ENCODE measurements at places on chromosomes 12 and 14. TPM values are rescaled to one million over a fixed set of nuclear protein-coding genes. Genes with fewer than 3 reads are reported as not detected.
A peak's percentile ranks its signal among the peaks of the same experiment; 100 is the strongest.

TGM1 gene
- 5.2 TPM for total RNA-seq

- no peaks in the 10 kb centered on the region for H3K36me3 ChIP-seq
- no peaks in the 10 kb centered on the region for H3K4me1 ChIP-seq
- no peak for DNase-seq
- H3K27ac ChIP-seq: no peak overlapping the region
These were observed 31.9 kb upstream of the IFNG-AS1 start for GRCh38 chr12:67957383-67957782.

DNA sequence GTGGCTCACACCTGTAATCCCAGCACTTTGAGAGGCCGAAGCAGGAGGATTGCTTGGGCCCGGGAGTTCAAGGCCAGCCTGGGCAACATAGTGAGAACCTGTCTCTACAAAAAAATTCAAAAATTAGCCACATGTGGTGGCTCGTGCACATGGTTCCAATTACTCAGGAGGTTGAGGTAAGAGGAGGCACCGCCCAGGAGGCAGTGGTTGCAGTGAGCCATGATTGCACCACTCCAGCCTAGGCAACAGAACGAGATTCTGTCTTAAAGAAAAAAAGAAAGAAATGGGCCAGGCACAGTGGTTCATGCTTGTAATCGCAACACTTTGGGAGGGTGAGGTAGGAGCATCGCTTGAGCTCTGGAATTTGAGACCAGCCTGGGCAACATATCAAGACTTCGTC lies 33.5 kb downstream of the MAP1LC3B2 start:
- H3K36me3 ChIP-seq: no peaks in the 10 kb centered on the region
- peaks cover 14% of the 10 kb centered on the region for H3K4me1 ChIP-seq
- no peak overlapping the region for H3K4me3 ChIP-seq
- no peaks in the 10 kb centered on the region for H3K27me3 ChIP-seq
- no peak overlapping the region for H3K27ac ChIP-seq

PPP1R1A gene
- total RNA-seq: 13.1 TPM

- no peak overlapping the region for H3K27ac ChIP-seq
- peaks cover 13% of the 10 kb centered on the region for H3K4me1 ChIP-seq
- H3K36me3 ChIP-seq: peaks cover 69% of the 10 kb centered on the region
- no peak for DNase-seq
- H3K4me3 ChIP-seq: no peak overlapping the region
These were observed 5.4 kb downstream of the MAGOHB start for GRCh38 chr12:10607885-10608458.

DNA sequence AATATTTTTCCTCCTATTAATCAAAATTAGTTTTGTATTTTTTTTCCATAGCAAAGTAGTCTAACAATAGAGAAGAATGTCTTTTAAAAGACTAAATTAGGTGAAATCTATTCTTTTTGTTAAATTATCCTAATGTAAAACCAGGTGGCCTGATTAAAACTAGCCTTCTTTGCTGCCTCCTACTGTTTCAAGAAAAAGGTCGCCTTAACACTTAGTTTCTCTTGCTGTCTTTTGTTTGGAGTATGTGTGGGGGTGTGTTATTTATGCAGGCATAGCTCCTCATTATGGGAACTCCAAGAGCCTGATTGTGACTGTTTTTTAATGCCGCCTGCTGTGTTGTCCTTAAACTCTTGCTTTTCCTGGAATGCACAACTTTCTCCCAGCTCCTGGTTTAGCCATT lies 855.3 kb downstream of the DIO2 start:
- H3K27me3 ChIP-seq: no peaks in the 10 kb centered on the region
- no peak overlapping the region for H3K4me3 ChIP-seq
- no peak for DNase-seq
- peak overlapping the region; percentile 5 for H3K27ac ChIP-seq

DNA sequence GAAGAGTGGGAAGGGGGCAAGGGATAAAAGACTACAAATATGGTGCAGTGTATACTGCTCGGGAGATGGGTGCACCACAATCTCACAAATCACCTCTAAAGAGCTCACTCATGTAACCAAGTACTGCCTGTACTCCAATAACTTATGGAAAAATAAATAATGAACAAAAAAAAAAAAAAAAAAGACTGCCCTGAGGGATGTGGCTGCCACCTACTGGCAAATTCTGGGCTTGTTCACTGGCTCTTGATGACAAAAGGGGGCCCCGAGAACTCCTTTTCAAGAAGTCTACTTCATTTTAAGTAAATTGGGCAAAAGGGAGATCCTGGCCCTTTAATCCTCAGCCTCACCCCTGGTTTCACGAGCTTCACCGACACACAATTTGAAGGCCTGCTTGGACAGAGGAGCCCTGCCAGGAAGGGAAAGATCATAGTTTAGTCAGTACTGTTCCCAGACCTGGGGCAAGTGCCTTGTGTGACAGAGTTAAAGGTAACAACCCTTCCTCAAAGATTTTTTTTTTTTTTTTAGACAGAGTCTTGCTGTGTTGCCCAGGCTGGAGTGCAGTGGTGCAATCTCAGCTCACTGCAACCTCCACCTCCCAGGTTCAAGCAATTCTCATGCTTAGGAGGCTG lies 26.1 kb upstream of the STAC3 start:
- H3K4me3 ChIP-seq: no peak overlapping the region
- H3K27ac ChIP-seq: no peak overlapping the region
- H3K36me3 ChIP-seq: peaks cover 11% of the 10 kb centered on the region
- DNase-seq: peak; percentile 46

GRCh38 chr12:1864456-1864855 lies 44.1 kb downstream of the LRTM2 start:
- H3K4me1 ChIP-seq: peaks cover 2% of the 10 kb centered on the region
- H3K4me3 ChIP-seq: no peak overlapping the region
- no peaks in the 10 kb centered on the region for H3K27me3 ChIP-seq
- no peak overlapping the region for H3K27ac ChIP-seq

DNA sequence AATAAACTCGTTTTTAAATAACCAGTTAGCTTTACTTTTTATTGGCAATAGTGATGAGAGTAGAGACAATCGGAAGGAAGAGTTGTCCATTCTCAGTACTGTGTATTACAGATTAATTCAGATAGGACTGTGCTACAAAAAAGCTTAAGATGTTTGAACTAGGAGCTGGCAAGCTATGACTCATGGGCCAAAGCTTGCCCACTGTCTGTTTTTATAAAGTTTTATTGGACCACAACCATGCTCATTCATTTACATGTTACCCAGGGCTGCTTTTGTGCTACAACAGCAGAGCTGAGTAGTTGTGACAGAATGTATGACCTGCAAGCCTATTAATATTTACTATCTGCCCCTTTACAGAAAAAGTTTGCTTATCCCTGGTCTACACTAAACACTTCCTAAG lies 19.4 kb downstream of the GNS start:
- H3K4me1 ChIP-seq: no peaks in the 10 kb centered on the region
- peaks cover 74% of the 10 kb centered on the region for H3K36me3 ChIP-seq
- no peak overlapping the region for H3K27ac ChIP-seq
- DNase-seq: no peak
- H3K27me3 ChIP-seq: no peaks in the 10 kb centered on the region

KRT78 gene
- not detected for total RNA-seq

CHGA gene
- 17.2 TPM for total RNA-seq

- H3K27ac ChIP-seq: no peak overlapping the region
- DNase-seq: peak; percentile 38
- peaks cover 50% of the 10 kb centered on the region for H3K4me1 ChIP-seq
- H3K27me3 ChIP-seq: peaks cover 37% of the 10 kb centered on the region
- no peaks in the 10 kb centered on the region for H3K36me3 ChIP-seq
- no peak overlapping the region for H3K4me3 ChIP-seq
These were observed 47.1 kb downstream of the TBX3 start for GRCh38 chr12:114636723-114637480.

- H3K4me1 ChIP-seq: peaks cover 12% of the 10 kb centered on the region
- no peaks in the 10 kb centered on the region for H3K27me3 ChIP-seq
- H3K36me3 ChIP-seq: no peaks in the 10 kb centered on the region
- no peak overlapping the region for H3K4me3 ChIP-seq
These were observed 548.6 kb upstream of the TBX3 start for GRCh38 chr12:115232455-115233156.

ASPG gene
- total RNA-seq: 3.4 TPM

ARHGAP9 gene
- total RNA-seq: 3.9 TPM

DNA sequence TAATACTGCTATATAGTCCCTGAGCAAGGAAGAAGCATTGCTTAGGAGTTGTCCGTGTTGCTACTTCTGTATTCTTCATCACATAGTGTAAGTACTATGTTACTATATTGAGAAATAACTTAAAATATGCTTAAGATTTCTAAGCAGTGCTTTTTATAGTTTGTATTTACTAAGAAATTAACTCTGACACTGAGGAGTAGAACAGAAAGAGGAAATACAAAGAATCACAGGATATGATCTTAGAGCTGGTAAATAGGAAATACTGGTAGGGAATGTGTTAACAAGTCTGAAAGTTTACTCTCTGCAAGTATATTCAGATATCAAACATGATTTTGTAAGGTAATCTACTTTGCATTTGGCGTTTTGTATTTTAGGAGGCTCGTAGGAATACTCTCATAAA lies 15.5 kb downstream of the XPOT start:
- peaks cover 79% of the 10 kb centered on the region for H3K36me3 ChIP-seq
- no peak for DNase-seq
- no peak overlapping the region for H3K27ac ChIP-seq
- H3K4me1 ChIP-seq: no peaks in the 10 kb centered on the region
- H3K27me3 ChIP-seq: no peaks in the 10 kb centered on the region
- H3K4me3 ChIP-seq: no peak overlapping the region

GRCh38 chr14:103896578-103896977 lies 31.7 kb upstream of the TDRD9 start:
- no peaks in the 10 kb centered on the region for H3K4me1 ChIP-seq
- H3K27ac ChIP-seq: no peak overlapping the region
- H3K27me3 ChIP-seq: peaks cover 9% of the 10 kb centered on the region
- no peak for DNase-seq

DNA sequence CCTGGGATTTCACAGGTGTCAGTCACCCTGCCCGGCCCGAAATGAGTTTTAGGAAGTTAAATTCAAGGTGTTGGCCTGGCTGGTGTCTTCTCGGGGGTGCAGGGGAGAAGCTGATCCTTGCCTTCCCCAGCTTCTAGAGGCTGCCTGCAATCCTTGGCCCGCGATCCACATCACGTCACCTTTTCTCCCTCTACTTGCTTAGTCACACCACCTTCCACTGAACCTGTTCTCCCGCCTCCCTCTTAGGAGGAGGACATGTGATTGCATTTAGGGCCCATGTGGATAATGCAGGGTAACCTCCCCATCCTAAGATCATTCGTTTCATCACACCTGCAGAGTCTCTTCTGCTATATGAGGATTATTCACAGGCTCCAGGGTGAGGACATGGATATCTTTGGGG lies 25.4 kb upstream of the ATXN2 start:
- 0 out of 2 replicates have a peak overlapping the region, but pooled peaks have one; percentile 13 for H3K27ac ChIP-seq
- H3K4me1 ChIP-seq: no peaks in the 10 kb centered on the region
- no peak overlapping the region for H3K4me3 ChIP-seq
- DNase-seq: no peak
- H3K27me3 ChIP-seq: no peaks in the 10 kb centered on the region
- no peaks in the 10 kb centered on the region for H3K36me3 ChIP-seq

DNA sequence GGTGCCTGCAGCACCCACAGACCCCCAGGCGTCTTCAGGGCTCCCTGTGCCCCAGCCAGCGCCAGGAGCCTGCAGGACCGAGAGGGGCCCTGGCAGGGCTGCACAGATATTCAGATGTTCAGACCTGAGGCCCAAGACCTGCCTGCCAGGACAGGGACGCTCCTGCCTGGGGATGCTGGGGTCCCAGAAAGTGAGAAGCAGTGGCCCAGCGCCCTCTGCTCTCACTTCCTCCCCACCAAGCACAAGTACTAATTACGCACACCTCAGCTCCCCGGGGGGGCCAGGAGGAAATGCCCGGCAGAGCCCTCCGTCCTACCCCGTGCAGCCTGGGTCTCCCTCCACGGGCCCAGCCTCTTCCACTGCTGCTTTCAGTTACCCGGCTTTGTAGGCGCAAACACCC lies 28.8 kb upstream of the INF2 start:
- 0 out of 2 replicates have a peak, but pooled peaks cover 5% of the 10 kb centered on the region for H3K36me3 ChIP-seq
- no peak overlapping the region for H3K27ac ChIP-seq
- no peak overlapping the region for H3K4me3 ChIP-seq

DNA sequence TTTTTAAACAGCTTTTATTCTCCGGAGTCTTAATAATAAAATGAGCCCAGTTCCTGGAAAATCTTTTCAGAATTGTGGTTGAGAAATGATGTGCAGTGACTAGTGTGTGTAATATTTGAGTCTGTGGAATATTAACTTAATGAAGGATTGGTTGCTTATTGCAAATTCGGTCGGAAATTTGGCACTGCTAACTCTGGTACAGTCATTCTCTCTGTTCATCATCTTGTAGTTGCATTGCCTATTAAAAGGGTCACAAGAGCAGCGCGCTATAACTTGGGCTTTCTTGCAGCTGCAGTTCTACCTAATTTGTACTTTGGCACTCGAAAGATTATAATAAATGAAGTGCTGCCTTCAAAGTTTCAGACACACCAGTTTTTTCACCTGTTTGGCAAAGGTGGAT lies 146.0 kb downstream of the FLRT2 start:
- H3K27me3 ChIP-seq: no peaks in the 10 kb centered on the region
- no peak overlapping the region for H3K4me3 ChIP-seq
- H3K4me1 ChIP-seq: no peaks in the 10 kb centered on the region
- no peak overlapping the region for H3K27ac ChIP-seq

FSCB gene
- total RNA-seq: not detected

DNA sequence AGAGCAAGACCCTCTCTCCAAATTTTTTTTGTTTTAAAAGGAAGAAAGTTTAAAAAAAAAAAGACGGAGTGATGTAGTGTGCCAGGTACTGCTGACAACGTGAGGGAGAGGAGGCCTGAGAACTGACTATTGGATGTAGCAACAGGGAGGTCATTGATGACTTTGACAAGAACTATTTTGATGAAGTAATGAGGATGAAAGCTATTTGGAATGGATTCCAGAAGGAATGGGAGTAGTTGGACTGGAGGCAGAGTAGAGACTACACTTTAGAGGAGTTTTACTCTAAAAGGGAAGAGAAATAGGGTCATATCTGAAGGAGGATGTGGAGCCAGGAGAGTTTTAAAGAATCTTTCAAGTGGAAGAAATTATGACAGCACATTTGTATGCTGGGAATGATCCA lies 27.8 kb upstream of the SLC38A2 start:
- no peak overlapping the region for H3K27ac ChIP-seq
- peaks cover 12% of the 10 kb centered on the region for H3K27me3 ChIP-seq
- no peak overlapping the region for H3K4me3 ChIP-seq

- H3K4me3 ChIP-seq: no peak overlapping the region
- no peak overlapping the region for H3K27ac ChIP-seq
- no peak for DNase-seq
- H3K36me3 ChIP-seq: no peaks in the 10 kb centered on the region
- H3K27me3 ChIP-seq: no peaks in the 10 kb centered on the region
These were observed 18.3 kb downstream of the VWF start for GRCh38 chr12:6106218-6106617.

SYNE3 gene
- total RNA-seq: 0.34 TPM

DNA sequence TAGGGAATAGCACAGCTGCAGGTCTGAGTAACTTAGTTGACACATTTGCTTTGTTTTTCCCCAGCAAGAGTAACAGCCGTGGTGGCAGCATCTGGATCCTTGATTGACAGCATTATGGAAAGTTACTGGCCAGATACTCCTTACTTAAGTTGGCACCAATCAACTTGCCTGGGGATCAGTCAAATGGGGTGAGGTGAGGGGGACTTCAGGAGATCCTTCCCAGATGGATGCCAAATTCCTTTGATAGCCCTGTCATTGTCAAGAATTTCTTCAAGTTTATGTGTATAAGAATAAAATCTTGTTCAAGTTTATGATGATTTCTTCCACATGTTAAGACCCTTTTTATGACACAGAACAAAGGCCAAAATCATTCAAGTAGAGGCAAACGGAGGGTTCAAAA lies 618.4 kb downstream of the SLC6A15 start:
- no peaks in the 10 kb centered on the region for H3K4me1 ChIP-seq
- no peak for DNase-seq
- no peaks in the 10 kb centered on the region for H3K27me3 ChIP-seq
- no peaks in the 10 kb centered on the region for H3K36me3 ChIP-seq
- H3K27ac ChIP-seq: no peak overlapping the region

GRCh38 chr12:63354969-63355368 lies 204.0 kb upstream of the AVPR1A start:
- no peak overlapping the region for H3K27ac ChIP-seq
- no peaks in the 10 kb centered on the region for H3K27me3 ChIP-seq
- no peak overlapping the region for H3K4me3 ChIP-seq
- H3K36me3 ChIP-seq: no peaks in the 10 kb centered on the region

All from WTC11 (cell line).